ENCODE measurements at places on chromosomes 12 and 14.

GRCh38 chr12:89041078-89041477 is 311.2 kb downstream of the DUSP6 start:
- H3K4me3 ChIP-seq = no peak overlapping the region
- no peak for DNase-seq
- no peaks in the 10 kb centered on the region for H3K27me3 ChIP-seq

DNA sequence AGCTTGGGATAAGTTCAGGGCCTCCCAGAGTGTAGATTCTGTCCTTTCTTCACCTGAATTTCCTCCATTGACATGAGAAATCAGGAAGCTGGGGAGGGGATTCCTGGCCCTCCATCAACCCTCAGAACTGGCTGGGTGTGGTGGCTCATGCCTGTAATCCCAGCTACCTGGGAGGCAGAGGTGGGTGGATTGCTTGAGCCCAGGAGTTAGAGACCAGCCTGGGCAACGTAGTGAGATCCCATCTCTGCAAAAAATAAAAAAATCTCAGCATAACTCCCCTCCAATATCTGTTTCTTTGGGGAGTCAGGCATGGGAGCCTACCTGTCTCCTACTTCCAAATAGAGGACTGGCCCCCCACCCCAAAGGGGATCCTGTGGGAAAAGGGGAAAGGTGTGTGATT is 59.8 kb upstream of the TBX3 start:
- no peaks in the 10 kb centered on the region for H3K27me3 ChIP-seq
- no peaks in the 10 kb centered on the region for H3K4me1 ChIP-seq
- no peak overlapping the region for H3K27ac ChIP-seq
- no peak overlapping the region for H3K4me3 ChIP-seq

GRCh38 chr12:108757856-108758255 is 26.5 kb upstream of the CORO1C start:
- H3K27ac ChIP-seq = no peak overlapping the region
- no peaks in the 10 kb centered on the region for H3K4me1 ChIP-seq
- H3K36me3 ChIP-seq = no peaks in the 10 kb centered on the region

DNA sequence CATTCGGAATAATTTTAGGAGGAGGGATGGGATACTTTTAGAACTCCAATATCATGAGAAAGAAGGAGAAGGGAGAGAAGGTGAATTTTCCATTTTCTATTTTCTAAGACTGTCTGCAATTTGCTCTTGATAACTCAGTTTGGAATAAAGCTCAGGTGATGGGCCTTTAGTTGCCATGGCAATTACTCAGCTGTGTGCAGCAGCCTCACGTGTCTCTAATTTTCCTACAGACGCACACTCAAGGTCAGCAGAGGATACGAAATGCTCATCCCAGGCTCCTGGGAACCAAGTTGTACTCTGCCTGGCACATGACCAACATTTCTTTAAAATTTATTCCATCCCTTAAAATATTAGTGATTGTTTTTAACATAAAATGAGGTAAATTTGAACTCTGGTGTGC is 76.7 kb downstream of the TTC8 start:
- H3K36me3 ChIP-seq = no peaks in the 10 kb centered on the region
- DNase-seq = no peak
- no peak overlapping the region for H3K27ac ChIP-seq

GRCh38 chr12:117121441-117121840 is 22.2 kb upstream of the TESC start:
- no peaks in the 10 kb centered on the region for H3K27me3 ChIP-seq
- no peak overlapping the region for H3K27ac ChIP-seq
- H3K36me3 ChIP-seq = no peaks in the 10 kb centered on the region
- H3K4me1 ChIP-seq = no peaks in the 10 kb centered on the region

DNA sequence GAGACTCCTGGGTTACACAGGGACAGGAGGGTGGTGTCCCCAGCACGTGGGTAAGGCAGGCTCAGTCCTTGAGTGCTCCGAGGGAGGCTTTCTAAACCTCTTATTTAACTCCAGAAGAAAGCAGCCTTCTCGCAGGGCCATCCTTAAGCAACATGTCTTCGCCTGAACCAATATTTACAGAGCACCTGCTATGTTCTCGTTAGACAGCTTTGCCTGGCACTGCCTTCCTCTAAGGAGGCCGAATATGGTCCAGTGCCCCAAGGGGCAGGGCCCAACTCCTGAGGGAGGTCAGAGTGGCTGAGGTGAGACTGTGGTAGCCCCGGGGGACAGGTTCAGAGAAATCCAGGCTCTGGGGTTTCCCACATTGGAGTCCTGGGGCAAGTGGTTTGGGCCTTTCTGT is 2.1 kb upstream of the SCARB1 start:
- H3K4me1 ChIP-seq = no peaks in the 10 kb centered on the region
- no peak overlapping the region for H3K27ac ChIP-seq
- peaks cover 4% of the 10 kb centered on the region for H3K36me3 ChIP-seq
- no peak for DNase-seq

DNA sequence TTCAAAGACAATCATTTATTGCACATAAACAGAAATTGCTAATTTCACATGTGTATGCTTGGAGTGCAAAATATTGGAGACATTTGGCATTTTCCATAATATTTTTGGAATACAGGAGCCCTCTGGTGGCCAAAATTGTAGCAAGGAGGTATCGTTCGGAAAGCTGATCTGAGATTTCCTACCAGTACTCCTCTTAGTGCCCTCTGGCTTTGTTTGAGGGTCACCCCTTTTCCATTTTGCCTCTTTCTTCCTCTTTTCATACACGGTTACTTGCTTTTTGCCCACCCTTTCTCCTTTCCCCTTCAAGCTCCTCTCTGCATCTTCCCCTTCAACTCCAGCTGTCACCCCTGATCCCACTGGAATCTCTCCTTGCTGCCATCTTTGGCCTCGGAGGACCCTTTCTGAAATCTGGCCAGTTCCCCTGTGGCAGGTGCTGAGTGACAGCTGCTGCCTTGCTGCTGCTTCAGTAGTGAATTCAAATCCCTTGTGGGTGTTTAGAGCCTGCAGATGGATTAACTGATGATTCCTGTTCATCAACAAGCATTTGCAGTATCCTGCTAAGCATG is 164.6 kb upstream of the PARP11 start:
- peaks cover 3% of the 10 kb centered on the region for H3K36me3 ChIP-seq
- H3K27ac ChIP-seq = no peak overlapping the region
- H3K27me3 ChIP-seq = no peaks in the 10 kb centered on the region
- DNase-seq = no peak

GRCh38 chr12:98819821-98820404 is 174.8 kb downstream of the APAF1 start:
- no peak overlapping the region for H3K4me3 ChIP-seq
- H3K36me3 ChIP-seq = no peaks in the 10 kb centered on the region
- no peaks in the 10 kb centered on the region for H3K27me3 ChIP-seq
- H3K27ac ChIP-seq = no peak overlapping the region

- no peaks in the 10 kb centered on the region for H3K36me3 ChIP-seq
Measured at GRCh38 chr12:114876968-114877680, 193.1 kb upstream of the TBX3 start.

DNA sequence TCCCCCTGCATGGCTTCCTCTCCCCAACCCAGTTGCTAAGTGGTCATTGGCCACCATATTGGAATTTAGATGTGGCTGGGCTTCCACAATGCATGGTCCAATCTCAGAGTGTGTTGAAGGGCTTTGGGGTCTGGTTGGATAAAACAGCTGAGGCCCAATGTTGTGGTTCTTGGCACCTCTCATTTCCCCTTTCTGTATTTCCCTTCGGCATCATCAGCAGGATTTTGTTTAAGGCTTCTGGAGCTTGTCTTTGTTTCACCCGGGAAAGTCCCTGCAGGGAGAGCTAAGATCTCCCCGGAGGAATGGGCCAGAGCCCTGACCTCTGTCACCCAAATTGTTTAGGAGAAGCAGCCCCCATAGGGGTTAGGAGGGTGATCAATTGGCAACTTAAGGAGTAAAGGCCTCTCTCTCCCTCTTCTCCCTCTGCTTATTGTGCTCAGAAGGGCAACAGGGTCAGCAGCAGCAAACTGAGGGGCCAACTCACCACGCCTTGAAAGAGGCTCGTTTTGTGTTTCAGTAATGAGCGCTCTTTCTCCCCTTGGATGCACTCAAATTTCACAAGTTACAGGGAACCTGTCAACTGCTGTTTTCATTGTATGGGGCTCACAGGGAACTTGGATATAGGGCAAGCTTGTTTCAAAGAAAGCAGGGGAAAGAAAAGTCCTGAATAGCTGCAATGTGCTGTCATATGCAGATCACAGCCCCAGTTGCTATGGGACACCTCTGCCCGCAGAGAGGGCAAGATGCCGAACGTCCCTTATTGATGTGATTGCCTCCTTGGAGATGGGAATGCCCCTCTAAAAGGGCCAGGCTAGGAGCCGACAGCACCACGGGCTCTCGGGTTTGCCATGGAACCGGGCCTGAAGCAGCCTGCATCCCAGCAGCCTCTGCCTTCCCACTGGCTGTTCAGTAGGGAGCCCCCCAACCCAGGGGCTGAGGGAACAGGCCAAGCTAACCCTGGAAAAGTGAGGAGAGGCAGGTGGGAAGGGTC is 223.7 kb downstream of the ZFP36L1 start:
- no peaks in the 10 kb centered on the region for H3K4me1 ChIP-seq
- H3K27me3 ChIP-seq = no peaks in the 10 kb centered on the region
- 0 out of 2 replicates have a peak, but pooled peaks cover 4% of the 10 kb centered on the region for H3K36me3 ChIP-seq

DNA sequence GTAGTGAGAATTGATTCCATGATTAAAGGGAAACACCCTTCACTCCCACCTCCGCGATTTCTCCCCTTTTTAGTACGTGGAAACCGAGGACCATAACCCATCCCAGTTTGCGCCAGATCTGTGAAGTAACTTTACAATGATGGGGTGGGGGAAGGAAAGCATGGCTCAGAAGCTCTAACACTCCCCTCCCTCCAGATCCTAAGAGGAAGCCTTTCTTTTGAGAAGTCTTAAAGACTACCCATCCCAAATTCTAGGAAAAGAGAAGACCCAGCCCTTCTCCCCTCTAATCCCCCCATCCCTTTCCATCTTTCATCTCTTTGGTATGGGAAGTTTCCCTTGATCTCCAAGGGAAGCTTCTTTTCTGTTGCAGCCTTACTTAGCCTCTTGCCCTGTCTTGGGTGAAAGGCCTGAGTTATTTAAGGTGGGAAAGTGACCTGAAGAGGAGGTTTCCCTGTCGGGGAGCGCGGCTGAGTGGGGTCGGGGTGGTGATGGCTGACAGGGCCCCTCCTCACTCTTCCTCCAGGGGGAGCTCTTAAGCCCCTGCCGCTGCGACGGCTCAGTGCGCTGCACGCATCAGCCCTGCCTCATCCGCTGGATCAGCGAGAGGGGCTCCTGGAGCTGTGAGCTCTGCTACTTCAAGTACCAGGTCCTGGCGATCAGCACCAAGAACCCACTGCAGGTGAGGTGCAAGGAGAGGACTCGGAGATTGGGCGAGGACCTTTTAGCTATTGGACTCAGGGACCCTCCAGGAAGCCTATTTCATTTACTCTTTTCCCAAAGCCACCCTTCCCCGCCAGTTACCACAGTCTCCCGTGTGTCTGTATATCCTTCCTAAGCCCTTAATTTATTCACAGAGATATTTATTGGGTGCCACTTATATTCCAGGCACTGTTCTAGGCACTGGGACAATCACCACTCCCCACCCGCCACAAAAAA is 1.8 kb downstream of the MARCHF9 start:
- H3K27me3 ChIP-seq = peaks cover 11% of the 10 kb centered on the region
- H3K4me3 ChIP-seq = peak overlapping the region; percentile 61
- no peak overlapping the region for H3K27ac ChIP-seq

DNA sequence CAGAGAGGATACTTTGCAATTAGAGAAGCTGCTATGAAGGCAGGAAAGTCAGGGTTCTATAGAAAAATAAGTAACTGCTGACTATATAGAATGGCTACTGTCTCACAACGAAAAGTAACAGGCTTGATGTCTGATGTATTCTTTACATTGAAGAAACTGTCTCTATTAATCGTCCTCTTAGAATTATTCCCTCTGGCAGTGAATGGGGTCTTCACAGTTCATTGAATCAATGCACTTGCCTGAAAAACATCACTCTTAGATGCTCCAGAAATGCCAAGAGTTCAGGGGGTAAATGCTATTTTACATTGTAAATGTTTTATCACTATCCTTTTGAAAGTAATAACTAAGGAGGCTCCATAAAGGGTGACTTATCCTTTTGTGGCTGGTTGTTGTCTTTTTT is 37.7 kb upstream of the CRACR2A start:
- H3K27ac ChIP-seq = no peak overlapping the region
- no peaks in the 10 kb centered on the region for H3K27me3 ChIP-seq
- H3K4me3 ChIP-seq = no peak overlapping the region
- H3K4me1 ChIP-seq = peaks cover 8% of the 10 kb centered on the region
- no peak for DNase-seq
- peaks cover 5% of the 10 kb centered on the region for H3K36me3 ChIP-seq

GRCh38 chr12:65672441-65672840 is 151.8 kb upstream of the HMGA2 start:
- no peaks in the 10 kb centered on the region for H3K4me1 ChIP-seq
- no peak overlapping the region for H3K4me3 ChIP-seq
- no peak overlapping the region for H3K27ac ChIP-seq
- DNase-seq = no peak
- H3K27me3 ChIP-seq = no peaks in the 10 kb centered on the region

- H3K27me3 ChIP-seq = no peaks in the 10 kb centered on the region
- H3K36me3 ChIP-seq = no peaks in the 10 kb centered on the region
- no peak for DNase-seq
- no peaks in the 10 kb centered on the region for H3K4me1 ChIP-seq
- no peak overlapping the region for H3K4me3 ChIP-seq
- no peak overlapping the region for H3K27ac ChIP-seq
Measured at GRCh38 chr12:15708396-15709076, 80.7 kb downstream of the EPS8 start.

DNA sequence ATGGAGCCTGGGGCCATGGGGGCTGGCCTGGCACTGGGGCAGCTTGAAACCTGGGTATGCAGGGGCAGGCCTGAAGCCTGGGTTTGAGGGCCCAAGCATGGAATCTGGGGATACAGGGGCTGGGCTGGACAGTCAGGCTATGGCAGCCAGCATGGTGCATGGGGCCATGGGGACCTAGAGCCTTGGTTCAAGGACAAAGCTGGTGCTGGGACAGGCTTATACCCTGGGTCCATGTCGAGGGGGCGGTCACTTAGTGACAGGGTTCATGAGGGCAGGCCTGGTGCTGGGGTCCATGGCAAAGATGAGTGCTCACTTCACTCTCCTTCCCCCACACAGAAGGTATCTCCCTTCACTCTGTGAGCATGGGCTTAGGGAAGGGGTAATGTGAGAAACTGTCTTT is 116.2 kb downstream of the BBS10 start:
- no peak for DNase-seq
- H3K36me3 ChIP-seq = no peaks in the 10 kb centered on the region
- H3K4me1 ChIP-seq = no peaks in the 10 kb centered on the region
- H3K27ac ChIP-seq = no peak overlapping the region

GRCh38 chr12:132132609-132133430 is 11.3 kb downstream of the DDX51 start:
- DNase-seq = peak; percentile 37
- peaks cover 21% of the 10 kb centered on the region for H3K36me3 ChIP-seq
- no peaks in the 10 kb centered on the region for H3K4me1 ChIP-seq
- no peak overlapping the region for H3K4me3 ChIP-seq

DNA sequence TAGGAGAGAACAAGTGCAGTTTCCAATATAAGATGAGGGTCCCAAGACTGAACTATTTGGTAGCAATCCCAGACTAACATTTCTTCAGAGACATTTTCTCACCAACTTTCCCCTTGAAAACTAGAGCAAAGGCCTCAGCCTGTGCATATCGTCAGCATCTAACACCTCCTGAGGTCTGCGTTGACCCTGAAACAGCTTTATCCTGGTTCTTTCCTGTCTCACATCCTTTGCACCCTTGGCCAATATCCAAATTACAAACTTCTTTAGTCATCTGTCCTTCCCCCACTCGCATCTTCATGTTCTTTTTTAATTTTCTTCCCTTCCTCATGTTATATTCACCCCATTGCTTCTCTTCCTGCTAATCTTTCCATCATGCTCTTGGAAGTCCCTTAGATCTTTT is 83.0 kb downstream of the FAR2 start:
- no peak overlapping the region for H3K27ac ChIP-seq
- no peaks in the 10 kb centered on the region for H3K4me1 ChIP-seq
- no peak overlapping the region for H3K4me3 ChIP-seq

- DNase-seq = no peak
- no peak overlapping the region for H3K27ac ChIP-seq
- no peak overlapping the region for H3K4me3 ChIP-seq
- H3K4me1 ChIP-seq = peaks cover 4% of the 10 kb centered on the region
- H3K36me3 ChIP-seq = no peaks in the 10 kb centered on the region
Measured at GRCh38 chr14:66650491-66650911, 142.6 kb downstream of the GPHN start.
